Activated CD8-positive, alpha-beta T cell treated with anti-CD3 and anti-CD28 coated beads for 36 hours (primary cell): ENCODE measurements at places on chromosomes 1 and 21. TPM values are rescaled to one million over a fixed set of nuclear protein-coding genes. Genes with fewer than 3 reads are reported as not detected.

GRCh38 chr1:217322834-217323233 is 308.1 kb downstream of the GPATCH2 start:
- no peak overlapping the region for H3K4me3 ChIP-seq
- H3K27me3 ChIP-seq, result no peaks in the 10 kb centered on the region
- no peaks in the 10 kb centered on the region for H3K4me1 ChIP-seq
- H3K27ac ChIP-seq, result no peak overlapping the region
- no peak for DNase-seq

GRCh38 chr1:111269825-111270406 is 20.7 kb upstream of the CHIA start:
- no peak overlapping the region for H3K4me3 ChIP-seq
- H3K27me3 ChIP-seq, result peaks cover 23% of the 10 kb centered on the region
- DNase-seq, result no peak
- no peaks in the 10 kb centered on the region for H3K36me3 ChIP-seq

- no peaks in the 10 kb centered on the region for H3K27me3 ChIP-seq
- peak; percentile 1 for DNase-seq
- H3K36me3 ChIP-seq, result no peaks in the 10 kb centered on the region
Observed at GRCh38 chr1:44792736-44793502, 4.9 kb upstream of the BEST4 start.

DNA sequence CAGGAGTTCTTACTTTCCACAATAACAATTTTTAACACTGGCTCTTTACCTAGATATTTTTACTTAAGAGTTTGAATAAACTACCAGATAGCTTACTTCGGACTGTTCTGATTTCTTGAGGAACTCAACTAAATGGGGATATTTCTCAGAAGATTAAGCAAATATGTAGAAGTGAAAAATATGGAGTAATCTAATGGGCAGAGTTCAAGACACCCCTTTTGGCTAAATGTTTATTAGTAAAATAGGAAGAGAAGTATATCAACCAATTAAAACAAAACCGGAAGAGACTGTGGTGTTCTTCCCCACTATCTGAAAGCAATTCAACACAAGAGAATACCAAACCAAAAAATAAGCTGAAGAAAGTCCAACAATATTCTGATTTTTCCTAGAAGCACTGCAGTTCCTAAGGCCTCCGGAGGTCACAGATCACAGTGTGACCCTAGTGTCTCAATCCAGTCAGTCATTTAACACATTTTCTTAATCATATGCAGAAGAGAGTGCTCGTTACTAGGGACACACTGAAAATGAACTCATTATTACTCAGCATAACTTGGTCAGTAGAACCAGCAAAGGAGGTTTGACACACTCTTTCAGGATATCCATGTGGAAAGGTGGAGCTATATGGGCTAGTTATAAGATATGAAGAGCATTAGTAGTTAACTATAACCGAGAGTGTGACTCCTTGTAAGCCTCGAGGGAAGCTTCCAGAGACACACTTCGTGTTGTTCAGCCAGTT is 5.2 kb downstream of the SIPA1L2 start:
- no peak overlapping the region for H3K27ac ChIP-seq
- H3K27me3 ChIP-seq, result peaks cover 16% of the 10 kb centered on the region
- H3K36me3 ChIP-seq, result no peaks in the 10 kb centered on the region
- H3K4me1 ChIP-seq, result peaks cover 20% of the 10 kb centered on the region
- no peak overlapping the region for H3K4me3 ChIP-seq
- DNase-seq, result no peak

DNA sequence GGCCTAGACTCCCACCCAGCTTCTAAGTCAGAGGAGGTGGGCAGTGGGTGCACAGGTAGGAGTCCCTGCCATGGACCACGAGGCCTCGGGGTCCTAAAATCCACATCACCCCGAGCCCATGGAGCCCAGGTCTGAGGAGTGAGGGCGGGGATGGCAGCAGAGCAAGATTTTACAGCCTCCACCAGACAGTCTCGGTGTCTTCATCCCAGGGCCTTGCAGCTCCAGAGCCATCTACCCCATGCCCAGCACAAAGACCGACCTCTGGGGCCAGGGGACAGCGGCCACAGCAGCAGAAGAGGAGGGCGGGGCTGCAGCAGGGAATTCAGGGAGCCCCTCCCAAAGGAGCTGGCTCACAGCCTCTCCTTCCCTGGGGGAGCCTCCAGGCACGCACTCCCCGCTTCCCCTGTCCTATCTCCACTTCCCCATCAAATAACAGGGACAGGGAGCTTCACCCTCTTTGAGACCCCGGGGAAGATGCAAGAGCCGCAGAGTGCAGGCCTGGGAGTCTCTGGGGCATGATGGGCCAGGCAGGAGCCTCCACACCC is 14.6 kb downstream of the CHD5 start:
- no peak overlapping the region for H3K4me3 ChIP-seq
- no peak overlapping the region for H3K27ac ChIP-seq
- H3K4me1 ChIP-seq, result no peaks in the 10 kb centered on the region
- no peaks in the 10 kb centered on the region for H3K36me3 ChIP-seq
- peaks cover 8% of the 10 kb centered on the region for H3K27me3 ChIP-seq

DNA sequence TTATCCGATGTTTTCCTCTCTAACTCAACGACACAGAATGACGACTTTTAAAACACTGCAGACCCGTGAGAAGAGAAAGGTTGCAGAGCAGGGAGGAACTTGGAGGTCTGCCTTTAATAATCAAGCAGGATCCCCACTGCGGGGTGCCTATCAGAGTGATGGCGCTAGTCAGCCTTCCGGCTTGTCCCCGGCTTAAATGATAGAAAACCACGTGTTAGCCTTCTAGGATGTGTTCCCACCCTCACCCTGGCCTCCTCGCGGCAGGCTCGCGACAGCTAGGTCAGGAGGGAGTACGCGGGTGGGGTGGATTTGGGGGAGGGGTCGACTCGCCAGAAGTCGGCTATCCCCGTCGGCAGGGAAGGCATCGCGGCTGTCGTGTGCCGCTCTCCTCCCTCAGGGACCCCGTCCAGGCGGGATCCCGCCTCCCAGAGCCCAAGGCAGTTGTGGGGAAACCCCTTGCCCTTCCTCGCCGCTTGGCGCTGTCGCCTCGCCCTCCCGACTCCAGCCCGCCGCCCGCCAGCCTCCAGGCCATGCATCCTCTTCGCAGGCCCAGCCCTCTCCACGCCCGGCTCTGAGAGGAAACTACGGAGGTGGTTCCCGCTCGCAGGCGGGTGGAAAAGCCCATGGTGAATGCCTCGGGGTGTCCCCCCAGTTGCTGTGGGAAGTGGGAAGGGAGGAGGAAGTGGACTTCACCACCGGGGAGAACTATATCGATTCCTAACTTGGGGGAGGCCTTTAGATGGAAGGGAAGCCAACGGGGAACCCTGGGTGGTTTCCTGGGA is 1.1 kb upstream of the SMG7 start:
- peak overlapping the region; percentile 100 for H3K27ac ChIP-seq
- H3K4me1 ChIP-seq, result peaks cover 25% of the 10 kb centered on the region
- DNase-seq, result peak; percentile 82

- H3K4me3 ChIP-seq, result no peak overlapping the region
- H3K27me3 ChIP-seq, result no peaks in the 10 kb centered on the region
- no peak overlapping the region for H3K27ac ChIP-seq
- H3K36me3 ChIP-seq, result no peaks in the 10 kb centered on the region
Observed at GRCh38 chr1:15031251-15031933, 122.2 kb upstream of the TMEM51 start.

The GJA4 gene
- total RNA-seq, result not detected

The SUSD4 gene
- total RNA-seq, result 0.29 TPM

The ECE1 gene
- 118 TPM for total RNA-seq

The WNT3A gene
- total RNA-seq, result not detected

The PPIH gene
- total RNA-seq, result 105 TPM

The SCCPDH gene
- total RNA-seq, result 41.7 TPM
